Activated T-cell treated with anti-CD3 and anti-CD28 coated beads for 24 hours (primary cell): ENCODE measurements at places on chromosomes 6 and 20.

- no peak for DNase-seq
Measured at GRCh38 chr6:3708540-3708939, 43.0 kb downstream of the PXDC1 start.

DNA sequence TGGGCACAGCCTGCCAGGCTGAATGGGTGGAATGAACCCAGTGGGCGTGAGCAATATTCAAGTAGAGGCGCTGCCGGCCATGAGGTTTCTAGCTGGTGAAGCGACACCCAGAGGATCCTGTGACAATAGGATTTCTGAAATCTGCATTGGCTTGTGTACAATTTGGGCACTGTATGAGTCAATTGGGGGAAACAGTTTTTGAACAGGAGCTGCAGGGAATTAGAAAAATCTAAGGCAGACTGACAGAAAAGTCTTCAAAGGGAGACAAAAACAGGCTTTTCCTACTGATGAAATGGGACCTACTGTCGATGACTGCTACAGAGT, 148.8 kb upstream of the PROKR2 start:
- DNase-seq = no peak

GRCh38 chr6:76230711-76231110, 158.2 kb upstream of the IMPG1 start:
- no peak for DNase-seq

DNA sequence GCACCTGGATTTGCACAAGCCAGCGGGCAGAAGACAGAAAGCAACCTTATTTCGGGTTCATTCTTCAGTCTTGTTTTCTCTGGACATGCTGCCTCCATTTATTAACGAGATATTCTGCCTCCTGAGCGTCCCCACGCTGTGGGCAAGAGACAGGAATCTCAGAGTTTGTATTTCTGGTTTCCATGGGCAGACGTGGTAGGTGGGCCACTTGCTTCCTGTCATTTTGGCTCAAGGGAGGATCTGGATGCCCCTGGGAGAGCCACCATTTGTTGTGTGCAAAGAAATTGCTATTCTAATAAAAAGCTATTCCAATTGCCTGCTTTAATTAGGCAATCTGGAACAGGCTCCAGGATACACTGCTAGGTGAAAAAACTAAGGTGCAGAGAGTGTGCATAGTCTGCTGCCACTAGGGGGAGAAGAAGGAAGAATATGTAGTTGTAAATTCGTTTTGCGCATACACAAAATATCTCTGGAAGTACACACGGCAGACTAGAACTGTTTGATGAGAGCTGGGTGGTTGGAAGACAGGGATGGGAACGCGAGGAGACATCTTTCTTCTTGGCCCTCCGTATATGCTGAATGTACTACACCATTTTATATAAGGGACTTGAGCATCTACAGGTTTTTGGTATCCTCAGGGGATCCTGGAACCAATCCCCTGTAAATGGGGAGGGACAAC, 30.1 kb upstream of the SLC16A10 start:
- no peak for DNase-seq

GRCh38 chr6:93371756-93372155, 47.6 kb downstream of the EPHA7 start:
- DNase-seq = no peak

DNA sequence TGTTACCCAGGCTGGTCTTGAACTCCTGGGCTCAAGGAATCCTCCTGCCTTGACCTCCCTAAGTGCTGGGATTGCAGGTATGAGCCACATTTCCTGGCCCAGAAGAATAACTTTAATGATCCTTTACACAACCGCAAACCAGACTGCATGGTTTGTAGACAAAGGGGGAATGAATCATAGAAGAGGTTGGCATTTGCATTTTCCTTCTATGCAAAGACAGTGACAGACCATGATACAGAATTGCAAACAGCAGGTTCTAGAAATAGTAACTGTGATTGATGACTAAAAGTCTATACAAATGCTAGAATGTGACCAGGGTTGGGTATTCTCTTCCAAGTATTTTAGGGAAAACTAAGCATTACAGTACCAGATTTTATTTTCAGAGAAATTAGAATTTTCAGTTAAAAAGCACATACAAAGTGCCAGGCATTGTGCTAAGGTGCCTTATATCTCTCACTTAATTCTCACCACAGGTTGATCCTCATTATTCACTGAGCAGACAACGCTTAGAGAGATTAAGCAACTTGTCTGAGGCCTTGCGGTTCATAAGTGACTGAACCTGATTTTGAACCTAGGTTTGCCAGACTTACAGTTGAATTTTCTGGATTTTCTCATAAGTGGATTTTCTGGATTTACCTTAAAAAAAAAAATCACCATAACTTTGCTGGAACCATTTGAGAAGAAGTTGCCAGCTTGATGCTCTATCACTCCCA, 146.6 kb downstream of the ZFAND3 start:
- no peak for DNase-seq

GRCh38 chr6:55141611-55142010, 32.7 kb upstream of the HCRTR2 start:
- DNase-seq = no peak

DNA sequence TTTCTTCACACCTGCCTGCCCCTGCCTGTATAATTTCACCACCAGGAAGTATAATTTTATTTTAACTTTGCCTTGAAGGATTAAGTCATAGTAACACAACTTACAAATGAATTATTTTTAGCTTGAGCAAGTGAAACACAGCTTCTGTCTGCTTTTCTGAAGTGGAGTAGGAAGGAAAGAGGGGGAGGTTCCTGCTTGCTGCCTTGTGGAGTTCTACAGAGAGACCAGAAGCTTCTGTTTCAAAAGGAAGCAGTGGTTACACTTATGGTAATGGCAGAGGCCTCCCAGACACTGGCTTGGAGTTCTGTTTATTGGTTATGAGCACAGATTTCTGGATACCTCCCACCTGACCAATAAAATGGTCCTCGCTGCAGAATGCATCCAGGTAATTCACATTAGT, 159.6 kb downstream of the TMEM200A start:
- DNase-seq = no peak

GRCh38 chr6:24742216-24742738, 23.3 kb upstream of the C6orf62 start:
- no peak for DNase-seq

GRCh38 chr6:36666826-36667591, 11.5 kb upstream of the CDKN1A start:
- no peak for DNase-seq

DNA sequence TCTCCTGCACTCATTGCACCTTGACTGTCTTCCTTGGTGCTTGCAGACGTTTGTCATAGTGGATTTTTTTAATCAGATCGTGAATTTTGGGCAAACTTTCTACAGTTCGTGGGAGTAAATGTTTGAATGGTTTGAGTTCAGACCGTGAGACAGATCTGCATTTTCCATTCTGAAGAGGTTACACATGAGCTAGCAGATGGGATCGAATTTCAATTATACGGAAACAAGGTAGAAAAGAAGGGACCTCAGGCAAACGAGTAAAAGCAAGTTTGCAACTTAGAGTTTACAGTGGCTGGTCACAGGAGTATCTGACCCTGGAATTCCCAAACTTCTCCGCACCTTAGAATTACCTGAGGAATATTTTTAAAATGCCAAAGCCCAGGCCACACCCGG, 17.2 kb upstream of the NCR2 start:
- no peak for DNase-seq

DNA sequence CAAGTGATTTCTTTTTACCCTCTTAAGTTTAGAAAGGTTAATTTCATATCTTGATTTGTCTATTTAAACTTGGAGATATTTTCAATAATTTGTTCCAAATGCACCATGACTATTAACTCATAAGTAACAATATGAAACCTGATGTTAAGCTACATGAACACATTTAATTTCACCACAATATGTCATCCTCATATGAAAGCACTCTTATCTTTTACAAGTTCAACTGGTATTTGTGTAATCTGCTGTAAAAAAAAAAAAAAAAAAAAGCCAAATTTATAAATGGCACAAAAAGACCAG, 110.4 kb downstream of the HFE start:
- no peak for DNase-seq

DNA sequence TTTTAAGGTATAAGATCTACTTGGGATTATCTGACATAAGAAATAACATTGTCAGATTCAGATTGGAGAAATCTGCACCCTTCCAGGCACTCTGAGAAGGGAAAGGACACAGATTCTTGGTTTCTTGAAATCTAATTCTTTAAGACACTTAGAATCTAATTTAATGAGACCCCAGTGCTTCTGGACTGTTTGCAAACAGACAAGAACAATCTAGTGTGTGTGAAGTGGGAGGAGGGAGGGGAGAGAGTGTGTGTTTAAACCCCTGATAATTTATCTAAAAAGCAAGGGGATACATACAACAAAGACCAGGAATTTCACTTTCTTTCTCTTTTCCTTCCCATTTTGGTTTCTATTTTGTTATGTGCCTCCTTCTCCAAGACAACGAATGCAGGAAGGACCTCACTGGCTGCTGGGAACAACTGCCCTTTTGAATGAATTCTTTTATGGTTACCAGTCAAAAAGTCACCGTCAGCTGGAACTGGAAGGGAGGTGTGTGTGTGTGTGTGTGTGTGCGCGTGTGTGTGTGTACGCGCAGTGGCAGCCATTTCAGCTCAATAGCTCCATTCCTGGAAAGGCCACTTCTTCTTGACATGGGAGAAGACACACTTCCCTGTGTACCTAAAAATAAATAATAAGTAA, 129.4 kb downstream of the BCAS1 start:
- DNase-seq = no peak

GRCh38 chr20:8385247-8385646, 253.2 kb downstream of the PLCB1 start:
- DNase-seq = no peak

DNA sequence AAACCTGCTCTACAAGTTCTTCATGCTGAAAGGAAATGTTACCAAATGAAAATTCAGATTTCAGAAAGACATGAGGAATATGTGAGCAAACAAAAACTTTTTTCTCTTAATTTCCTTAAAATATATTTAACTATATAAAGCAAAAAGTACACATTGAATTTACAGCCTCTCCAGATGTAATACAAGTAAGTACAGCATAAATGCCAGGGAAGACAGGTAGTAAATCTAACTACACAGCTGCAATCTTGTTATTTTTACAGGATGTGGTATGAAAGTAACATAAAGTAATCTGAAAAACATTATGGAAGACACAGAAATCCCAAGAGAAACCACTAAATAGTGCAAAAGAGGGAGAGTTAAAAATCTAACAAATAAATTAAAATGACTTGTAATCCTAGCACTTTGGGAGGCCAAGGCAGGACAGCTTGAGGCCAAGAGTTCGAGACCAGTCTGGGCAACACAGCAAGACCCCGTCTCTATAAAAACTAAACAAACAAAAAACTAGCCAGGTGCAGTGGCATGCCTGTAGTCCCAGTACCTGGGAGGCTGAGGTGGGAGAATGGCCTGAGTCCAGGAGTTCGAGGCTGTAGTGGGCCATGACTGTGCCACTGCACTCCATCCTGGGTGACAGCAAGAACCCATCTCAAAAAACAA, 50.7 kb downstream of the FAM8A1 start:
- no peak for DNase-seq

GRCh38 chr6:80938131-80938530, 814.4 kb downstream of the TENT5A start:
- no peak for DNase-seq

DNA sequence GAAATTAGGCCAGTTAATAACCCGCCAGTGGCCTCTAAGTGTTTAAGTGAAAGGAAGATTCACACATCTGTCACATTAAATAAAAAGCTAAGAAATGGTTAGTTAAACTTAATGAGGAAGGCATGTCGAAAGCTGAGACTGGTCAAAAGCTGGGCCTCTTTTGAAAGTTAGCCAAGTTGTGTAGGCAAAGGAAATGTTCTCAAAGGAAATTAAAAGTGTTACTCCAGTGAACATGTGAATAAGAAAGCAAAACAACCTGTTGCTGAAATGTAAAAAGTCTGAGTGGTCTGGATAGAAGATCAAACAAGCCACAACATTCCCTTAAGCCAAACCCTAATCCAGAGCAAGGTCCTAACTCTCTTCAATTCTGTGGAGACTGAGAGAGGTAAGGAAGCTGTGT, 10.9 kb upstream of the MTRF1L start:
- DNase-seq = no peak

- no peak for DNase-seq
Measured at GRCh38 chr6:169045486-169045885, 208.2 kb downstream of the THBS2 start.
